ACHN (cell line): ENCODE measurements at places on chromosomes 16 and 17.

- DNase-seq = no peak
Measured at GRCh38 chr16:81620029-81620428, 159.1 kb upstream of the PLCG2 start.

- no peak for DNase-seq
Measured at GRCh38 chr17:81537856-81538555, 9.8 kb downstream of the FSCN2 start.

GRCh38 chr16:49600536-49600935 is 226.9 kb downstream of the C16orf78 start:
- DNase-seq = no peak

GRCh38 chr17:82967268-82968032 is 112.0 kb upstream of the METRNL start:
- no peak for DNase-seq

- DNase-seq = no peak
Measured at GRCh38 chr17:80461528-80462160, 14.8 kb downstream of the NPTX1 start.

GRCh38 chr16:5903832-5904231 is 806.2 kb upstream of the EEF2KMT start:
- no peak for DNase-seq

DNA sequence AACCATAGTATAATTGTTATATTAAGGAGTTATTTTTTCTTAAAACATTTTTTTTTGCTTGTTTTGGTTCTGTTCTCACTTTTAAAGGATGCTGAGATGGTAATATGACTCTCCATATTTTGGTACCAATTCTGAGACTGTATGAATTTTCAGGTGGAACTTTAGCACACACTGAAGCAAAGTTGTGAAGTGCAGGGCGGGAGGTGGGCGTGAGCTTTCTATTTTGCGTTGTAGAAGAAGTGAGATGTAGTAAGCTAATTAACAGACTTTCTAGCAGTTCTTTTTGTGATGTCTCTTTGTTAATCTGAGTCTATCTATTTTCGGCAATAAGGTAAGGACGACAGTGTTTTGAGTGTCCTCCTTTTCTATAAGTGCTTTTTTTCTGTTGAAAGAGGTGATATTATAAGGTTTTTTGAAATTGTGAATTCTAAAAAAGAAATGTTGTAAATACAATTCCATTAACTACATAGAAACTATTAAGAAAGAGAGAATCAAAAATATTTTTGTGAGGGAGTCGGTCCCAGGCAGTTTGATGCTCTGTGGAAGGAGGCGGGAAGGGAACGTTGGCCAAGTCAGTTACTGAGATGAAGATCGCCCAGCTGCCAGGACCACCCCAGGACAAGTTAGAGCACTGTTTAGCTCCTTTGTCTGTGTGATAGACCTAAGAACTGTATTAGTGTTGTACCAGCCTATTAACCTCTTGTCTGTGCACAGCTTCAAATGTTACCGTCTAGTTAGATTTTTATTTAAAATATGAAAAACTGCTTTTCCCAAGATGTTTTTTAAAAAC is 65.0 kb downstream of the CCDC182 start:
- no peak for DNase-seq

DNA sequence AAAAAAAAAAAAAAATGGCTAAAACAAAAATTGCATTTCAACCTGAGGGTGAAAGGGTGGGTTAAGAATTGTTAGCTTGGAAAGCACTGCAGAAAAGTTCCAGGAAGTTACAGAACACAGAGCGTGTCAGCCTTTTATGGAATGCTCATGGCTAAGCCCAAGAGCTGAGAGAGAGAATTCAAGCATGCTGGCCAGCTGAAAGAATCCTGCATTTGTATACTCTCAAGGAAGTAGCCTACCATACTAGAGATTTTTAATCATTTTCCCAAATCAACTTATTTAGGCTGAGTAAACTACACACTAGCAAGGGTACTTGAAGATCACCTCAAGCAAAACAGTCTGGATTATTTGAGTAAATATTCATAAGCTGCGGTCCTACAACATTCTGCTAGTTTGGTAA is 153.9 kb downstream of the KCNJ2 start:
- no peak for DNase-seq

DNA sequence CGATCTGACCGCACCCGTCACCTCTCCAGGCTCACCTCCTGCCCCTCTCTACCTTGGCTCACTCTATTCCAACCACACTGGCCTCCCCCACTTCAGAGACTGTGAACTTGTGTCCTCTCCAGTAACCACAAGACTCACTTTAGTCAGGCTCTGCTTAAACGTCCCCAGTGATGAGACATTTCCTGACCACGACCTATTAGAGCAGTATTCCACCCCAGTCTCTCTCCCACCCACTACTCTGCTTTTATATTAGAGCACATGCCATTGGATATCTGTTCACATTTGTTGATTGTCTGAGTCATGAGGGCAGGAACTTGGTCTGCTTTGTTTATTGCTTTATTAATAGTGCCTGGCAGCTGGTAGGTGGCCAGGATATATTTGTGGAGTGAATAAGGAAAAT is 20.1 kb downstream of the COX11 start:
- DNase-seq = peak; percentile 48

- DNase-seq = no peak
Measured at GRCh38 chr16:59783191-59783590, 1049.1 kb upstream of the GOT2 start.

- no peak for DNase-seq
Measured at GRCh38 chr17:50057521-50057991, 1.6 kb downstream of the ITGA3 start.

DNA sequence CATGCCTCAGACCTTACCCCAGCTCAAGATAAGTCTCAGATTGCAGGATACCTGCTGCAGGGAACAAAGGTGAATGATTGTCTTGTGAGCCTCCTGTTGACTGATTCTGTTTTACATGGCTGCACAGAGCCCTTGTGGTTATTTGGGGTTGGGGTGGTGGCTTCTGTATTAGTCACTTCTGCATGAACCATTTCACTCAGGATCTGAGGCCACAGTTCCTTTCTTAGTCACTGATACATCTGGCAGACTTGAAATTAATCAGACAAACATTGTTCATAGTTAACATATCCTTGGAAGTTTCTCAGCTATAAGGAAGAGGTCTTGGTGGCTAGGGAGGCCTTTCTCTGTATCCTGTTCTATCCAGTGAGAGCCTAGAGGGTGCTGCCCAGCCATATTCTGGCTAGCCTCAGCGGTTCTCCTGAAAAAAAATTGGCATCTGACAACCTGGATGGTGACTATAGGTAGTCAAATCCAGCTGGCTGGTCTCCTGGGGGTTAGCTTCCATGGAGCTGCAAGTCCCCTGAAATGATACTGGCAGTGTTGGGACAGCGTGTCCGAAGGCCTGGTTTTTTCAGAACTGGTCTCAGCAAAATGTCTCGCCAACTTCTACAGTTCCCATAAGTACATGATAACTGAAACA is 8.4 kb upstream of the PLK1 start:
- peak; percentile 94 for DNase-seq

- peak; percentile 24 for DNase-seq
Measured at GRCh38 chr17:7838090-7839075, 4.4 kb downstream of the KDM6B start.

DNA sequence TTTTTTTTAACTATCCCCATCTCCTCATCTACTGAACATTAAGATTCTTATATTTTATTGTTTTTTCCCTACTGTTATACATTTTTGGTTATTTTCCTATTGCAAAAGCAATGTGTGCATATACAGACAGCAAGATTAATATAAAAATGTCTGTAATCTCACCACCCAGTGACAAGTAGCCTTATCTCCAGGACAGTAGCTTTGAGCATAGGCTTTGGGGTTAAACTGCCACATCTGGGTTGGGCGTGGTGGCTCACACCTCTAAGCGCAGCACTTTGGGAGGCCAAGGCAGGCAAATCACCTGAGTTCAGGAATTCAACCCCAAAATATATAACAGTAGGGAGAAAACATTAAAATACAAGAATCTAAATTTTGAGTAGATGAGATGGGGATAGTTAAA is 27.4 kb upstream of the SSTR2 start:
- no peak for DNase-seq

- DNase-seq = no peak
Measured at GRCh38 chr17:79745641-79746105, 14.9 kb downstream of the ENPP7 start.

DNA sequence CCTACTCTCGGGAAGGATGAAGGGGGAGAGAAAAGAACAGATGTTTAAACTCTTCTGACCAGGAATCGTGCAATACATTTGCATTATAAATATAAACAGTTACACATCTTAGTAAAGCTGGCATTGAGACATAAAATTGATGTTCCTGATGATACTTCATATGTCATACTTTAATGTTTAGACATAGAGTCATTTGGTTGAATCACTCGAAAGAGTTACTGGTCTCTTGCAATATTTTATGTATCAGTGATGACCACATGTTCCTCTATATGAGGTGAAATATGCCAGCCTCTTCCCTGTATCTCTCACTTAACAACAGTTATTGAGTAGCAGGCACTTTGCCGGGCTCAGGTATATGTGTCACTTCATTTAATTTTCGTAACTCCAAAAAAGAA is 49.7 kb upstream of the PMFBP1 start:
- DNase-seq = no peak

GRCh38 chr16:81329947-81330346 is 15.2 kb downstream of the GAN start:
- no peak for DNase-seq

- no peak for DNase-seq
Measured at GRCh38 chr17:77602062-77602746, 356.3 kb upstream of the TNRC6C start.

GRCh38 chr16:9389543-9390207 is 298.2 kb downstream of the HAPSTR1 start:
- DNase-seq = no peak

GRCh38 chr17:39632153-39632941 is 4.6 kb upstream of the STARD3 start:
- DNase-seq = no peak

GRCh38 chr17:82388223-82388921 is 16.8 kb downstream of the UTS2R start:
- DNase-seq = peak; percentile 49

GRCh38 chr17:73431401-73432205 is 119.8 kb upstream of the CDC42EP4 start:
- DNase-seq = no peak

- no peak for DNase-seq
Measured at GRCh38 chr17:28912281-28912937, 9.5 kb upstream of the DHRS13 start.

DNA sequence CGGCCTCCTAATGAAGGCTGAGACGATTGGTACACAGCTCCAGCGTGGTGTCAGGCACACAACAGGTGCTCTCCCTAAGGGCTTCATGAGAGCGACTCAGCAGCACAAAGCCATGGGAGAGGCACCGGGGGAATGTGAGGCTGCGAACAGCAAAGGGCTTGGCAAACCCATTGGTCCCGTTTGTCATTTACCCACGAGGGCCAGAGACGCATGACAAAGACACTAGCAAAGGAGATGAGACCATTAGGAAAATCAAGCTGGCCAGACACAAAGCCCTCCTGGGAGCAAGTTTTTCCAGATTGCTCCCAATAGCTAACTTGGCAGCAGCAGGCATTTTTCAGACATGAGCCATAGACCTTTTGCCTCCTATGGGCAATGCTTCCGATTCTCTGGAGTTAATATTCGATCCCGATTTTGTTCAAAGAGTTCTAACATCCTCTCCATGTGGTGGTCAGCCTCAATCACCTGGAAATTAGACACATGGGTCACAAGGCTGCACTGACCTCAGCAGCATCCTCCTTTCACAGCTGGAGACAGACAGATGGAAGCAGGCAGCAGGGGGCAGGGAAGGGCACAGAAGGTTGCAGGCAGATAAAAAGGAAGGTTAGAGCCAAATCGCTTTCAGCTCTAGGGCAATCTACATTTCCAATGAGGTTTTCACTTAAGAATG is 38.2 kb downstream of the TK2 start:
- DNase-seq = peak; percentile 98

DNA sequence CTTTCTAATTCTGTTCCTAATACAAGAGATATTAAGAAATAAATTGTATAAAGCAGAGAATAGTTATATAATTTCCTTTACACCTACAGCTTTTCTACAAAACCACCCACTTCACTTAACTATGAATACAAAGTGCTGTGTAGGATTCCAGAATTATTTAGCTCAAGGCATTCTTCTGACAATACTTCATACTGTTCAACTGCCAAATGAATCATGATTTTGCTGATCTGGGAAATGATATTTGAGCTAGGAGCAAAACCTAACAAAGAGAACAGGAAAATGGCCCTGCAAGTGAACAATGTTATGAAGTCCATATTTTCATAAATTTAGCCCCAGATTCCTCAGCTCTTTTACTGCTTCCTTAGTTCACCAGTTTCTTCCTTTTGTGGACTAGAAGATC is 12.9 kb downstream of the BBS2 start:
- no peak for DNase-seq

GRCh38 chr16:87216841-87217275 is 100.3 kb downstream of the C16orf95 start:
- DNase-seq = peak; percentile 47

DNA sequence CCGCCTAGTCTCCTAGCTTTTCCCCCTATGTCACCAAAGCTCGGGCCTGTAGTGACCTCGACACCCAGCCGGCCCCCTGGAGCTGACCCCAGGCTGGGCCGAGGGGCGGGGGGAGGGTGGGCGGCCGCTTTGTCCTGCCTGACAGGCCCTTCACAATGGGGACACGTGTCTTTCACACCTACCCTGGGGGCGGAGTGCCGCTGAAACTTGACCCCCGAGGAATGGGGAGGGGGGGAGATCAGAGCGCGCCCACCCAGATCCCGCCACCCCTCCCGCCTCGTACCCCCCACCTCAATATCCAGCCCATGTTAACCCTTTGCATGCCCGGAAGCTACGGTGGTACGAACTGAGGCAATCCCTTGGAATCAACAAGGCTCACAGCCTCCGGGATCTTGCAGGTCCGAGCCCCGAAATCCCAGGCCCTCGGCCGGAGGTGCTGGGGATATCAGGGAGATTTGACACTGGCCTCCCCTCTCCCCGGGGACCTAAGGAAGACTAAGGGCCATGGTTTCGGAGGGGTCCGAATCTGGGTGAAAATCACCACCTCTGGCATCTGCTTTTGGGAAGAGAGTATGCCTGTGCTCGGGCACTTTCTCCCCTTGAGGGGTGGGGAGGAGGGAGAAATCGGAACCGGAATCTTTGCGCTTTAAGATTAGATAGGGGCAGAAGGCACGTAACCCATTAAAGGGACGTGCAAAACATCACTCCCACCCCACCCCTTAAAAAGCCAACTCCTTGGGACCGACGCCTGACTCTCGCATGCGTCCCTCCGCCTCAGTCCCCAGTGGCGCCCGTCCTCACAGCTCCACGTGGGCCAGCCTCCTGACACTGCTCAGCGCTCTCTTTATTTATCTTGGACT is 2.6 kb downstream of the NOG start:
- peak; percentile 64 for DNase-seq

GRCh38 chr16:3494386-3494973 is 809 bp downstream of the C16orf90 start:
- DNase-seq = no peak
